ENCODE measurements at places on chromosomes 7 and 10.

DNA sequence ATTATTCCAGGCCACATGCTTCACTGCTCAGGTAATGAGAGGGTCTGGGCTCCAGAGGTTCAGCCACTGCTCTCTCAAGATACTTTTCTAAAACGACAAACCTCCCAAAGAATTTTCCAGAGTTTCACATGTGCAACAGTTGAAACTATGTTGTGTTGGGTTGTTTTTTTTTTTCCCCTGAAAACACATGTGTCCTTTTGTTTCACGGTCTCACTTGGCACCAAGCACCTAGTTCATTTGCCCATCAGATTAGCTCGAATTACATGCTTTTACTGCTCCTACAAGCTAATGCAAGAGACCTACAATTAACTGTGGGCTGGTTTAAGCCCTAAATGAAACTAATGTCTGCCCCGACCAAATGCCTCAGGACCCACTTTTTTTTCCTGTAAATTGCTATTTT is 313.3 kb downstream of the FGFR2 start:
- no peak for DNase-seq

DNA sequence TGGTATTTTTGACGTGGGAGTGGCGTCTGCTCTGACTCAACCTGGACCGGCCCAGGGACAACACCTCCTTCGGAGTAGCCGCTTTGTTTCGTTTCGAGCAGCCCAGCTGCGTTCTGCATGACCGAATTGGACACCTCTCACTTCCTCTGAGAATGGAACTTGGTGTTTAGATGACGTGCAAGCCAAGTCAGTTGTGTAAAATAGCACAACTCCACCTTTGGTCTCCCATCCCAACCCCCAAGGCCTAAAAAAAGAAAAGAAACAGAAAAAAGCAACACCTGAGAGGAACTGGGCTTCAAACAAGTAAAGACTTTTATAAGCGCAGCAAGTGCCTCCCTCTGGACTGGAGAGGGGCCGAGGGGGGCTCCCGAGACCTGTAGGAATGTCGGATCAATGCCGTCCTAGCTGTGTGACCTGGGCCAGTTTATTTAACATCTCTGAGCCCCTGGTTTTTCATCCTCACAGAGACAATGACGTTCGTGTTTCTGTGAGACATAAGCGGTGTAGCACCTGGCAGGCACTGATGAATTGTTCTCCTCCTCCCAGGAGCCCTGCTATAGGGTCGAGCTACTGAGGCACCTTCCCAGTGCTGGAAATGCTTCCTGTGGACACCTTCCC is 52.0 kb upstream of the SMNDC1 start:
- no peak for DNase-seq

GRCh38 chr7:117083648-117084047 is 130.3 kb downstream of the ST7 start:
- no peak for DNase-seq

- no peak for DNase-seq
Measured at GRCh38 chr10:58723186-58723585, 210.5 kb downstream of the BICC1 start.

DNA sequence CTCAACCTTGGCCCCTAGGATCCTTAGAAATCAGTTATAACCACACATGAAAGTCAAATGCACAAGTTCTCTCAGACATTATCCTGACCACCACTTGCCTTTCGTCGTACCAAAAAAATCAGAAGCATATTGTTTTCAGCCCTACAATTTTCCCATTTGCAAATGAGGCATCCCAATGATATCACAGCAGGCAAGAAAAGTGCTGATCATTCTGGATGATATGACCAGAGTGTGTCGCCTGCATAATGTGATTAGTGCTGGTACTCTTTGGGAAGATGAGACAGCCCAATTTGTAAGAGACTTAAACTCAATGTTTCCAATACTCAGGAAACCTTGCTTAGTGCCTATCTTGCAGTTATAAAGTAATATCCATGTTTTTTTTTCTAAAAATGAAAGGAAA is 168.0 kb downstream of the SORCS1 start:
- no peak for DNase-seq

DNA sequence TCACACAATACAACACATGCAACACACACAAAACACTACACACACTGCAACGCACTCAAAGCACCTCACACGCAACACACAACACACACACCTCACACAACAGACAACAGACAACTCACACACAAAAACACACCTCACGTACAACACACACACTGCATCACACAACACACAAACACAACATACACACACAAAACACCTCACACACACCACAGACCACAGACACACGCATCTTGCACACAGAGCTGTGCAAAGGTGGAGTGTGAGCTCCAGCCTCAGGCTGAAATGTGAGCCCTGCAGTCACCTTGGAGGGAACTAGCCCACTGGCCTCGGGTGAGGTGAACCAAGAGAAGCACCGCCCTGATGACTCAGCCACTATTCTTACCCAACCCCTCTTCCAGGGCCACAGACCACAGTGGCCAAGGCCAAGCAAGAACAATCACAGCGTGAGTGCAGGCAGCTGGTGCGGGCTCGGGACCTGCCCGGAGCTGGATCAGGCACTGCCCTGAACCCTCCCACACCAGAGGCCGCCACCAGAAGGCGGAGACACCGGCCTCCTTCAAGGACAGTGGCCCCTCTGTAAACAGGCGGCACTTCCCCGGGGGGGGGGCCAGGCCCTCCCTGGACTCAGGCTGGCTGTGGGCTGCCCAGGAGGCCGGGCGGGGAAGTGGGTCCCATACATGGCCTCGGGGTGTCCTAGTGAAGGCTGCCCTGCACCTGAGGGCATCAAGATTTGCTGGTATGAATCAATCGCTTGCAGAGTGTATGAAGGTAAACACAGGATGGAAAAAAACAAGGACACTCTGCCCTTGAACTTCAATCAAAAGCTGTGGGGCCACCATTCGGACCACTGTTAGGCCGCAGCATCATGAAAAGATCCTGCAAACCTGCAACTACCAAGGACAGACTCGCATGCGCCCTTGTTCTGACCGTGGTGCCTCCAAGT is 106.7 kb downstream of the TNS3 start:
- DNase-seq, result peak; percentile 77

DNA sequence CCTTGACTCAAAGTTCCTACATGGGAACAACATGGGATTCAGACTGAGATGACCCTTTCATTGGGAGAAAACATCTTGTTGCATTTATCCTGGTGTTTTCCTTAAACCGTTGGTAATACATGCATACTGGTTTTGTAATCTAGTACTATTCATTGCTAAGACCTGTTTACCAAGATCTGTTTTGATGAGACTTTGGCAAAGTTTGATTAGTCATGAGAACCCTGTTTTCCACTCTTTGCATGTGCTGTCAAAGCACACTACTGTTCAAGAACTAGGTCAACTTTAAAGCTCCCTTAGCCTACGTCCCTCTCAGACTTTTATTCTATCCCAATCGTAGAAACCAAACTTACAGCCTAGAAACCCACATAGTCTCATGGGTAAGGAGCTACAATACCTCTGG is 650.9 kb downstream of the GATA3 start:
- DNase-seq, result no peak

DNA sequence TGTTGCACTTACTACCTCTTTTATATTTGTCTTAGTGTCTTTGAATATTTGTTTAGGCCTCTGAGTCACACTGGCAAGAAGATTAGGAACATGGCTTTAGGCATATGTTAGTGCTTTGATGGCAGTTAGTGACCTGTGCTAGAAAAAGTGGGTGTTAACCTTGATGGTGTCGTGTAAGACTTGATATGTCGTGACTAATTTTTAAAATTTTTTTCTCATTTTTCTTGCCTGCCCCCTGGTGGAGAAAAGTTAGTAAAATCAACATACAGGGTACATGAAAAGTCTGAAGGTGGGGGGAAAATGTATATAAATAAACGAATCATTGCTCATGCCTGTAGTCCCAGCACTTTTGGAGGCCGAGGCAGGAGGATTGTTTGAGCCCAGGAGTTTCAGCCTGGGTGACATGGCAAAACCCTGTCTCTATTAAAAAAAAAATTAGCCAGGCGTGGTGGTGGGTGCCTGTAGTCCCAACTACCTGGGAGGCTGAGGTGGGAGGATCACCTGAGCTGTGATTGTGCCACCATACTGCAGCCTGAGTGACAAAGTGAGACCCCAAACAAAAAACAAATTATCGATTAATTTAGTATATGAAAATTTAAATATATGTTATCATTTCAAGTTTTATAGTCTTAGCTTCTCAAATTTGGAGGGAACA is 44.6 kb downstream of the TAX1BP1 start:
- DNase-seq, result peak; percentile 82

- no peak for DNase-seq
Measured at GRCh38 chr7:37508118-37508517, 59.5 kb upstream of the ELMO1 start.

DNA sequence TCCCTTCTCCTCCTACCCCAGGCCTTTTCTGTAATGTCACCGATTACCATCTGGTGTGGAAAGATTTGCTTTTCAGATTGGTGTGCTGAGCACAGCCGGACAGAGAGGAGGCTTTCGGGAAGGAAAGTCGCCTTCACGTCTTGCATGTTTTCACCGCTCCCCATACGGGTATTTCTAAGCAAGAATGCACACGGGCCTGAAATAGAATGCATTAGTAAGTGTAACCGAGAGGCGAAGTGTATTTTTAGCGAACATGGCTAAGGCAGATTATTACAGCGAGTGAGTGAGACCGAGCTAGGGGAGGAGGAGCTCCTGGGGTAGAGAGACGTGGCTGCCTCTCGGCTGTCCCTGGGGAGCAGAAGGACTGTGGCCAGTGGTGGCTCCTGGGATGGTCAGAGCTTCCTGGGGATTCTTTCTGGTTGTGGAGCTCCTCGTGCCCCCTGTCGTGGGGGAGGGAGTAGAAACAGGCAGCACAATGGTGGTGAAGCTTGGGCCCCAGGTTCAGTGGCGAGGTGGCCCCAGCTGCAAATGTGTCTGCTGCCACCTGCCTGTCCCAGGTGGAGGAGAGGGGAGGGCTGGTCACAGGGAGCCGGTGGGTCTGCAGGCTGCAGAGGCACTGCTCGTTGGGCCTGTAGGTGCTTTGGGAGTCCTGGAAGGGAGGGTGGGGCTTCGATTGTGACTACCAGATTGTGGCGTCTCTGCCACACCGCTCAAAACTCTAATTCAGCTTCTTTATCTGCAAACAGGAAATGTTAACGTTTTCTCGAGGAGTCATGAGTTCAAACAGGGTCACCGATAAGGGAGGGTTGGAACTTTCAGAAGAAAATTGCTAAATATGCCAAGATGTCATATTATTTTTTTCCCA is 135.8 kb downstream of the CAMK1D start:
- DNase-seq, result peak; percentile 84

- DNase-seq, result peak; percentile 17
Measured at GRCh38 chr7:29177963-29178600, 16.5 kb upstream of the CHN2 start.

GRCh38 chr7:150715738-150716137 is 675 bp upstream of the GIMAP1 start:
- no peak for DNase-seq
